ENCODE measurements at places on chromosomes 12 and 14.

GRCh38 chr12:123045678-123046077, 65.2 kb downstream of the ARL6IP4 start:
- DNase-seq: no peak

DNA sequence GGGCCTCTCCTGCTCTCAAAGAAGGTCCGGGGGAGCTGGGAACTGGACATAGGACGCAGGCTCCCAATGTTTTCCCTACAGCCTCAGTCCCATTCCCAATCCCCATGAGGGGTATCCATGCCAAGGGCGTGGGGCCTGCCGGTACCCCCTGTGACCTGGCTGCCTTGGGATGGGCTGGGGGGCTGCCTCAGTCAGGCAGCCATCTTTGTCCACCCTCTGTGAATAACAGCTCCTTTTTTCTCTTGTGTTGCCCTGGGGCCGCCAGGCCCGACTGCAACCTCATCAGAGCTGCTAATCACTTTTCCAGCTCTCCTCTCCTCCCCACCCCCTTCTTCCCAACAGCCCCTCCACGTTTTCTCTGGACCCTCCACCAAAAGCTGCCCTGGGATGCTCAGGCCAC, 11.2 kb downstream of the FIGNL2 start:
- DNase-seq: no peak

- DNase-seq: no peak
Measured at GRCh38 chr14:51369814-51370213, 129.8 kb downstream of the TMX1 start.

GRCh38 chr14:22420598-22421186, 168.3 kb downstream of the DAD1 start:
- DNase-seq: no peak

GRCh38 chr12:13588574-13588973, 392.0 kb downstream of the EMP1 start:
- no peak for DNase-seq

GRCh38 chr12:132319359-132319950, 9.9 kb downstream of the GALNT9 start:
- DNase-seq: peak; percentile 46

DNA sequence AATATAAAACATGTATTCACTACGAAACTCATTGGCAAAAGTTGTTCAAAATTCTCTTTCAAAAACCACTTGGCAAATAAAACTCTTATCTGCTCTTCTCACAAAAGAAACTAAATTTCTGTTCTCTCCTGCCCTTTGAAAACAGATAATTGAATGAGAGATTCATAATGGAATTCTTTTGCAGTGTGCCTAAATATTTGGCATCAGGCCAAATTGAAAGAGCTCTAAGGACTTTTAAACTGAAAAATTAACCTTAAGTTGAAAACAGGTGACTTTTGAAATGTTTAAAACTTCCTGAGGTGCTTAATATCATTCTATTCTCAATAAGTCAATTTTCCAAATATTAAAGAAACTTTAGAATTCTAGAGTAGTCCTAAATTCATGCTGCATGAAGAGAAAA, 136.4 kb downstream of the FSCB start:
- DNase-seq: no peak

GRCh38 chr14:101076451-101077198, 173.1 kb upstream of the RTL1 start:
- peak; percentile 49 for DNase-seq

DNA sequence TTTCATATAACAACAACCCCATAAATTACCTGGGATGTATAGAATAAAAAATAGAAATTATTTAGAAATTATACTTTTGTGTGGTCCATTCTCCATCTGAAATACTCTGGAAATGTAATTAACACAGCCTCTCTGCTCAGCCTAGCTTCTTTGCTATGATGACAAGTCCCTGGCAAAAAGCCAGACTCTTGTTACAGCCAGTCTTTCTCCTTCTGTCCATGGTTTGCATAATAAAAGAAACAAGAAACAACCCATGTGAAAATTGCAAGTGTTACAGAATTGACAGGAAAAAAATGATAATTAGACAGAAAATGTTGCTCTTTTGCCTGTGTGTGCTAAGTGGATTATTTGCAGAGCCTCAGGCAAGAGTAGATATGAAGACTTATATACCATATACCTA, 61.3 kb downstream of the C12orf50 start:
- no peak for DNase-seq

- no peak for DNase-seq
Measured at GRCh38 chr12:86389949-86390348, 133.8 kb upstream of the MGAT4C start.

- DNase-seq: no peak
Measured at GRCh38 chr14:24441485-24441884, 1.1 kb downstream of the SDR39U1 start.

DNA sequence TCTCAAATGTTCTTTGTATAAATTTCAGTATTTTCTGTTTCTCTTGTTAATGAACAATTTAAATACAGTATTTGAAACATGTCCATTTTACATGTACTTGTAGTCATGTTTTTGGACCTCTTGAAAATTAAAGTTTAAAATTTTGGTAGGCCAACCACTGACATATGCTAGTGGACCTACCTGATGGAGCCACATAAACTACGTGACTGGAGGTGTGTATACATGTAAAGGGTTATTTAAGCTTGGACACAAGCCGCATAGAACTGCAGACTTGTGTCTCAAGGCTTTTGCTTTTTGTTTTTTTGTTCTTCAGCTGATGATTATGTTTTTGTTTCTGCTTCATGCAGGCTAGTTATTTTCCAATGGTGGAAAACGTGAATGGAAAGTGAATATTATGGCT, 568.5 kb upstream of the MDGA2 start:
- no peak for DNase-seq

- DNase-seq: no peak
Measured at GRCh38 chr12:121490401-121491281, 90.2 kb downstream of the KDM2B start.

GRCh38 chr12:99043319-99043914, 398.3 kb downstream of the APAF1 start:
- DNase-seq: no peak

GRCh38 chr12:64203775-64204174, 18.3 kb downstream of the KICS2 start:
- DNase-seq: no peak

- no peak for DNase-seq
Measured at GRCh38 chr14:72636871-72637270, 257.0 kb downstream of the DPF3 start.

DNA sequence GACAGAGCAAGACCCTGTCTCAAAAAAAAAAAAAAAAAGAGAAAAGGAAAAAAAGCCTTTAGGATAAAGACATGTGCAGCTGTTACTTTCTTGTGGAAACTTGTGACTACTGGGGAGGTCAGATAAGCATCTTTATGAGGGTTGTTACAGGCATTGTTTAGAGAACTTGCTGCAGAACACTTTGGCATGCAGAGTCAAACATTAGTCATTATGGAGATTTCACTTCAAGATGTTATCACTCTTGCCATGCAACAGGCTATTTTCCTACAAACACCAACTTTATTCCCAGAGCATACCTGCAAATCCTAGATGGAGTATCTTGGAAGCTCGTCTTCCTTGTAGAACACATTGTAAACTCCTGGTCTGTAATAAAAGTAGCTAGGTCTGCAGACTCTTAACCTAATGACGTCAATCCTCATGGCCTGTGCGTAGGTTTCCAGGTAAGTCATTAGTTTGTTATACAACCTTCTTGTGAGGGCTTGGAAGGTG, 36.3 kb upstream of the WDR89 start:
- no peak for DNase-seq

DNA sequence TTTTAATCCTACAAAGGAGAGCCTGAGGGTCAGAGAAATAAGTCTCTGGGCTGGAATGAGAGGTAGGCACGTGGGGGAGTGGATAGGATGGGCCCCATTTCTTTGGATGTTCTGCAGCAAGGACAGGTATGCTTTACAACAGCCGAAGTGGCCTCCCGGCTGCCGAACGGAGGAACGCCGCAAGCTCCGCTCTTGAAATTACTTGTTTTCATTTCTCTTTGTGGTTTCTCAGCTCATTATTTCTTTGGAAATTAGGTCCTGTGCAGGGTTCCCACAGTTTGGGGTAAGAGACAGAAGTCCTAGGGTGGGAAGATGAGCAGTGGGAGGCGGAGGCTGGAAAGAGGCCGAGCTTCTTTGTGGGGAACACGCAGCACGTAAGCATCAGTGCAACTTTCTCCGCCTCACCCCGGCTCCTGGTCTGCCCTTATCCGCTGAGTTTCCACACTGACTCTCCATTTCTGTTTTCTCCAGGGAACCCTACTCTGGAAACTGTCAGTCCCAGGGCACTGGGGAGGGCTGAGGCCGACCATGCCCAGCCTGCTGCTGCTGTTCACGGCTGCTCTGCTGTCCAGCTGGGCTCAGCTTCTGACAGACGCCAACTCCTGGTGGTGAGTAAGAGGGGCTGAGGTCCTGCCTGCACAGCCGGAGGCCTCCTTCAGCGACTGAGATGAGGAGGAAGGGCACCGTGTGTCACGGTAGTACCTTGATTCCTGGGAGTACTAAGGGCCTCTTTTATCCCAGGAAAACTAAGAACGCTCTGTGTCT, 2.0 kb downstream of the WNT5B start:
- DNase-seq: no peak

DNA sequence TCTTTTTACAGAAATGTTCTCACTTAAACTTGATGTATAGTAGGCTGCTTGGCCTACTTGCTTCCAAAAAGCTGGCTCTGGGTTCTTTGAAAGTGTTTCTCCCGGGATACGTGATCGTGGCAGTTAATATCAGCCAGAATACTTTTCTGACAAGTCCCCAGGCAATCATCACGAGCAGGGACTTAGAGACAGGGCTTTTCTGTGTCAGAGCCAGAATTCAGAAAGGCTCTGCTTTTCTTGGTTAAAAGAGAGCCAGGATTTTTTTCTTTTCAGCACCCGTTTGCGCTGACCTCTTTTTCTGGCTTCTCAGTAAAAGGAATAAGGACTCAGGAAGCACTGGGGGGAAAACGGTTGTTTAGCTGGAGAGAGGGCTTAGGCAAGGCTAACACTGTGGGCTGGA, 57.8 kb upstream of the ARHGAP5 start:
- no peak for DNase-seq

GRCh38 chr12:6692888-6693287, 3.7 kb upstream of the ZNF384 start:
- DNase-seq: no peak
